RCC 7860 (cell line): ENCODE measurements at places on chromosomes 12 and 14.

DNA sequence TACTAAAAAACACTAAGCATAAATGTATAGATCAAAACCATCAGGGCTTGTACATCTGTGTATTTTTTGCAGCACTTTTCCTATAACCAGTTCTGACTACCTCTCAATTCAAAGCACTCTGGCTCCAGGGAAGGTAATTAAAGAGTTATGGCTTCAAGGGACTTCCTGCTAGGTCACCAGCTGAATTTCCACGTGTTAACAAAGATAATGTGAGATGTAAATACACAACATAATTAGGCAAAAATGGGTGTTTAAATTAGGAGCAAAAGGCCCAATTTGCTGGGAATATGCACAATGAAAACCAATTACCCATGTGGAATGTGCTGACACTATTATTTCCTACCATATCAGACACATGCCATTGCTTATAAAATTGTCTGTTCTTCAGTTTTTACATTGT is 513.4 kb upstream of the FLRT2 start:
- DNase-seq = no peak

- no peak for DNase-seq
Measured at GRCh38 chr12:116583129-116583694, 24.0 kb downstream of the MAP1LC3B2 start.

- no peak for DNase-seq
Measured at GRCh38 chr14:75174066-75174465, 2.3 kb downstream of the TMED10 start.

DNA sequence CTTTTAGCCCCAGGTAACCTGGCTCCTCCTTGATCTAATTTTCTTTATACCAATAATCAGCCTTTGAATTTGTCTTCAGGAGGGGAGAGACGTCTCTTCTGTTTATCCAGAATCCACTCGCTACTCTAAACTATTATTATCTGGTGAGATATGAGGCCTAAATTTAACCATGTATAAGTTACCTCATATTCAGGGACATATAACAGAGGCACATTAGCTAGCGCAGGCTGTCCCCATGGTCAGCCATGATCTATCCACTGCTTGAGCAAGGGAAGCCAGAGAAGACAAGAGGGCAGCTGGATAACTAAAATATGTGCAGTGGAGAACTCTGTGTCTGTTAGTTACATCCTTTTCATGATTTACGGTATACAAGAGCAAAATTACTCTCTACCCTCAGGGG is 481.0 kb downstream of the RAD51B start:
- no peak for DNase-seq

GRCh38 chr12:49865109-49865781 is 22.3 kb upstream of the BCDIN3D start:
- DNase-seq = no peak

DNA sequence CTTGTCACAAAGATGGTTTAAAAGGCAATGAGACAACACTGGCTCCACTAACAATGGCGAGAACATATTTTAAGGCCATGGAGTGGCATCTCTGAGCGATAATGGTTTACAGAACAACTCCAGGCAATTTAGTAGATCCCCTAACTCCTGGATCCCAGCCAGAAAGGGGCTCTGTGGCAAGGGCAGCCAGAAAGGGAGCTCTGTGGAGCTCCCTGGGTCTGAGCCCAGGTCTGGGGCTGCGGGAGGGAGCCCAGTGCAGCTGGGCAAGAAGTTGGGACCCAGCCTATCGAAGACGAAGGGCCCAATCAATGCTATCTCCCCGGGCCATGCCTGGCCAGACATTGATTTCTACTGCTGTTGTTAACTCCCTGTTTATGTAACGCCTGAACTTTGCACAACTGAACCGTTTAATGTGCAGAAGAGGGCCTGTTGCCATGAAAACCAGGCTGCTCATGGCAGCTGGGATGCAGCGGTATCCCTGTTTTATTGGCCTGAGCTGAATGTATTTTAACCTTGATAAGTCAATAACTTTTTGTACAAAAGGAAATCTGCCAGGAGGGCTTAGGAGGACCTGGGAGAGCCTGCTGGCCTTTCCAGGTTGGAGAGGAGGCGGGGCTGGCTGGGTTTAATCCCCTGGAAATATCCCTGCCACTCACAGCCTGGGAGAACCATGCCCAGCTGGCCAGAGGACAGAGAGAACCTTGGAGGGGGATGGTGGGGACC is 6.7 kb upstream of the FAM222A start:
- no peak for DNase-seq

GRCh38 chr14:88310449-88310848 is 12.6 kb downstream of the KCNK10 start:
- DNase-seq = no peak

GRCh38 chr12:63895841-63896240 is 51.3 kb downstream of the SRGAP1 start:
- DNase-seq = no peak
